ENCODE measurements at places on chromosomes 7 and 10.

GRCh38 chr7:1091644-1092027 is 3.7 kb downstream of the GPER1 start:
- DNase-seq = no peak

- DNase-seq = no peak
Observed at GRCh38 chr7:2824026-2824677, 20.0 kb downstream of the GNA12 start.

DNA sequence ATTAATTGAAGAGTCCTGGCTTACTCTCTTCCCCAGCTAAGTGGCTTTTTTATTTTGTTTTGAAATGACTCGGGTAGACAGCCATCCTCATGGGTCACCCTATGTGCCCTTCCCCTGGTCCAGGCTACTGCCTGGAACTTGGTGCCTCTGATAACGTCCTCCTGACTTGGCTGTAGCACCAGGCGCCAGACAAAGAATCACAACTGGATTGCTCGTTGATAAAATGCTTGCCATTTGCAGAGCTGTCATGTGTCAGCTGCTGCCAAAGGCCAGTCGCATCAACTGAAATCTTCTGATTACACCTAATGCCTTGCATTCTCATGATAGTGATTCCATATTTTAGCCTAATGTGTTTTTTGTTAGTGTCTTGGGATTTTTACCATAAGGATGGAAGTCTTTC is 27.4 kb upstream of the ABLIM1 start:
- no peak for DNase-seq

- DNase-seq = no peak
Observed at GRCh38 chr7:54907981-54908380, 110.8 kb upstream of the EGFR start.

DNA sequence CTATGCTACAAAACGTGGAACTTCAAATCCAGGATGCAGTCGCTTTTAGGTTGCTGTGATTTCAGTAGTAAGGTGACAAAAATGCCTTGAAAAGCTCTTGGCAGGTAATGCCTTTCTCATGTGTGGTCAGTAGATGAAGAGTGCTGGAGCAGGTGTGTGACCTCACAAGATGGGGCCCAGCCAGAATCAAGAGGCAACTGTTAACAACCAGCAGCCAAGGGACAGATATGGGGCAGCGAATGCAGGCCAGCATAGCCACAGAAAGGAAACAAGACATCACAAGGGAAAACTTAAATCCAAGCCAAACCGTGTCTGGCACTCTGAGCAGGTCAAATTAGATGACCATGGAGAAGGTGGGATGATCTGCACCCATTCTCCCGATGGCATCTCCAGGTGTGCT is 12.3 kb downstream of the HUS1 start:
- DNase-seq = no peak

DNA sequence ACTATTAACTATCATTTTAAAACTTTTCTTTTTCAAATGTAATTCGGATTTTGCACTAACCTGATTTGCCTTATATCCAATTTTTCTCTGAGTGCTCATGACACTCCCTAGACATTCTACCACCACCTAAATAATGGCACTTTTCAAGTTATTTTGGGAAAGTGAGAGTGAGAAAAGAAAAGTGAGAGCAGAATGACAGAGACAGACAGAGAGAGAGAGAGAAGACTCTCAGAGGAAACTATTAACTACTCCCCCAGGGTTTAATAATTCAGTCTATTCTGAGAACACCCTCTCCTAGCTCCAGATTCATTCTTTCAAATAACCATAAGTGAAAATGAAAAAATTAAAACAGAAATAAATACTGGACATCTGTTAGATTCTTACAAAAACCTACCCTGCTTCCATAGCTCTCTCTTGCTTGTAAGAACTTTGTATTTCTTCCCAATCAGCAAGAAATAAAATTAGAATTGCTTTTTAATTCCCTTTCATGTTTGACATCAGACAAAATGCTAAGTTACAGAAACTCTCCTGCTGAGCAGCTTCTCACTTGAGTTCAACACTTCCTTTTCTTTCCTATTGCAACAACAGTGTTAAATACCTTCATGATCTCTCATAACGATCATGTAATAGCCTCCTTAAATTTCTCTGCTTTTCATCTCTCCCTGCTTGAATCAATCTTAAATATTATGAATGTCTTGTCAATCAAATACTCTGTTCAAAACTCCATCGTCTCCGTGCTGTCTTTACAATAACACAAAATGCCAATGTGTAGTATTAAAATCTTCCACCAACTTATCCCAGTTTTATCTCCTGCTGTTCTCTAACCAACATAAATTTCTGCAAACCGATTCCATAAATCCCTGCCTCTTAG is 191.7 kb downstream of the SEMA3E start:
- no peak for DNase-seq

DNA sequence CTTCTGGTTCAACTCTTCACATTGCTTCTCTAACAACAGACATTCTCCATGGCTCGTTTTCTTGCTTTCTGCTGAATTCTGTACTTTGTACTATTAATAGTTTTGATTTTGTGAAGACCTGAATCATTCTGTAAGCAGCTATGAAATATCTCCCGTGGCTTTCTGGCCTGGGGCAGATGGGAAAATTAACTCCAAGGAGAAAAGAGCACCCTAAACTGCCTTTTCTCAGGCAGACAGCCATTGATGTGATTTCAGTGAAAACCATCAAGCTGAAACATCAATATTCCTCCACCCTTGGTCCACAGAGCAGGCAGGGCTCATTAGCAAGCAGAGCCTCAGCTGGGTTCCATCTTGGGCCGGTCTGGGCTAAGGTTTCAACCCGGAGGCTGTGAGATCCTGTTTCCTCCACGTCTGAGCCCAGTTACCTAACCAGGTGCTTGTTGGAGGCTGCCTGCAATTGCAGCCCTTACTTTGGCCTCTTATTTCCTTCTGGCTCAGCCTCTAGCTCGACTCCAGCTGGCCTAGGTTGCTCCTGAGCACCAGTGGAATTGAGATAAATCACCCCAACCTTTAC is 21.1 kb upstream of the EZH2 start:
- DNase-seq = no peak

GRCh38 chr7:73972614-73973013 is 55.4 kb upstream of the ELN start:
- no peak for DNase-seq

DNA sequence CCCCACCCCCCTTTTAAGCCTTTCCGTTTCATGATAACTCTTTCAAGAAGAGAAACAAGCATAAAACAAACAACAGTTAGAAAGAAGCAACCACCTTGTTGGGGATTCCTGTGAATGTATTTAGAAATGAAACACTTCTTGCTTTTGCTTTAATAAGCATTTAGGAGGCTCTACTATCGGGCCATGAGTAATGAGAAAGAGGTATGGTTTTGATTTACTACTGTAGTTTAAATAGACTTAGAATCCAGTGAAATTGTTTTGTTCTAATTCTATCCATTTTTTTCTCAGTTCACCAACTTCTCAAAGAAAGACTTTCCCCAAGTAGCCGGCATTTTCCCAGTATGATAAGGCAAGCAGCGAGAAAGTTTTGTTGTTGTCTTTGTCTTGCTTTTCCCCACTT is 168.7 kb upstream of the HABP2 start:
- DNase-seq = no peak

DNA sequence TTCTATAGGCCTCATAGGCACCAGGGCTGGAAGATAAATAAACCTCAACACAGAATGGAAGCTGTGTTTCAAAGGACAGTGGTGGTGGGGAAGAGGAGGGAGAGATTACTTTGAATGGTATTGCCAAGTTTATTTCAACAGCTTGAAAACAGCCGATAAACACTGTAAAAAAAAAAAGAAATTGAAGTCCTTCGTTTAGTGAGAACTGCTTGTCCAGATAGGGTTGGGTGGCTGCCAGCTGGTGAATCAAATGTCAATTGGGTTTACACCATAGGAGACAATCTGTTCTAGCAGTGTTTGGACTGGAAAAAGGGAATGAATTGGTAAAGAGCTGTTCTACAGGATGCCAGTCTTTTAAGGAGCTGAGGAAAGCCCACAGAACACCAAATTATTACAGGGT is 254.8 kb downstream of the PHF14 start:
- no peak for DNase-seq

GRCh38 chr10:72426986-72427385 is 72.3 kb upstream of the DNAJB12 start:
- DNase-seq = no peak

All from esophagus squamous epithelium (tissue), 5 donors.